ENCODE measurements at places on chromosomes 1 and 21. TPM values are rescaled to one million over a fixed set of nuclear protein-coding genes. Genes with fewer than 3 reads are reported as not detected.

Gene HIVEP3
- total RNA-seq: 8.7 TPM

Gene S100A2
- total RNA-seq: 1.4 TPM

Gene LMX1A
- 0.12 TPM for total RNA-seq

Gene PRDM16
- total RNA-seq: 29.3 TPM

Gene PTGFRN
- 93.6 TPM for total RNA-seq

- DNase-seq: no peak
Measured at GRCh38 chr1:86429122-86429725, 5.3 kb downstream of the CLCA2 start.

DNA sequence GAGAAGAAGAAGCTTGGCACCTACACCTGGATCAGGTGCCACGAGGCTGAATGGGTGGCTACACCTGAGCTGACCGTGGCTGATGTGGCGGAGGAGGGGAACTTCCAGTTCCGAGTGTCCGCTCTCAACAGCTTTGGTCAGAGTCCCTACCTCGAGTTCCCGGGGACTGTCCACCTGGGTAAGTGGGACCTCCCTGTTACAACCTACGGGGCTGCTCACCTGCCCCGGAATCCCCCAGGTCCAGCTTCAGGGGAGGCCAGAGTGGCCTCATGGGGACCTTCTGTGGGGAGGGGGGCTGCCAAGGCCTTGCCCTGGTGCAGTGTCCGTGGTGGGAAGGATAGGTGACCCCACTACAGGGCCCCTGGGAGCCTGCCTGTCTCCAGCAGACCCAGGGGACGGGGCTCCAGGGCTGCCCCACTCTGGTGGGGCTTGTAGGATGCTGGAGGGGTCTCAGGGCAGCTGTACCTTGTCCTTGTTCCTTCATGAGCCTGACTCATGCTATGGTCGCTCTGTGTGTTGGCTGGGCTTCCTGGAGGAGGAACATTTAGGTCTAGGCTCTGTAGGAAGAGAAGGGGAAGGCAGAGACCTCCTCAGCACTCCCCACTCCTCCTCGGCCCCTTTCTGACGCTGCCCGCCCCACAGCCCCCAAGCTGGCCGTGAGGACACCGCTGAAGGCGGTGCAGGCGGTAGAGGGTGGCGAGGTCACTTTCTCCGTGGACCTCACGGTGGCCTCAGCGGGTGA lies 7.2 kb downstream of the OBSCN start:
- no peak for DNase-seq

- DNase-seq: no peak
Measured at GRCh38 chr21:44018813-44019567, 6.9 kb downstream of the TRAPPC10 start.

Data from mucosa of gallbladder (tissue), 1 donor.